Activated naive CD4-positive, alpha-beta T cell treated with anti-CD3 and anti-CD28 coated beads, Interleukin-2, amount 50 U/mL, for 16 hours (primary cell): ENCODE measurements at places on chromosomes 6 and 20.

DNA sequence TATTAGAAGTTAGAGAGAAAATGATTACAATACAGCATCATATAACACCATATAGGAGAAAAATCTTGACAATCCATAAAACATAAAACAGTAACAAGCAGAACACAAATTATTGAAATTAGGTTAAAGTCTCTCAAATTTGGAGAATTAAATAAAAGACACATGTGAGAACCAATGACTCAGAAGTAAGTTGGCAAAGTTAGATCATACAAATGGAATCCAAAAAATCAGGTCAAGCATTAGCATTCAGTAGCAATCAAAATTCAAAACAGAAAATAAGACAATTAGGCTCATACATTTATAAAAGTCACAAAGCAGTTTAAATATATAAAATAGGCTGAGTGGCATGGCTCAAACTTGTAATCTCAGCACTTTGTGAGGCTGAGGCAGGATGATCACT lies 775.6 kb downstream of the PHF3 start:
- no peak for DNase-seq

DNA sequence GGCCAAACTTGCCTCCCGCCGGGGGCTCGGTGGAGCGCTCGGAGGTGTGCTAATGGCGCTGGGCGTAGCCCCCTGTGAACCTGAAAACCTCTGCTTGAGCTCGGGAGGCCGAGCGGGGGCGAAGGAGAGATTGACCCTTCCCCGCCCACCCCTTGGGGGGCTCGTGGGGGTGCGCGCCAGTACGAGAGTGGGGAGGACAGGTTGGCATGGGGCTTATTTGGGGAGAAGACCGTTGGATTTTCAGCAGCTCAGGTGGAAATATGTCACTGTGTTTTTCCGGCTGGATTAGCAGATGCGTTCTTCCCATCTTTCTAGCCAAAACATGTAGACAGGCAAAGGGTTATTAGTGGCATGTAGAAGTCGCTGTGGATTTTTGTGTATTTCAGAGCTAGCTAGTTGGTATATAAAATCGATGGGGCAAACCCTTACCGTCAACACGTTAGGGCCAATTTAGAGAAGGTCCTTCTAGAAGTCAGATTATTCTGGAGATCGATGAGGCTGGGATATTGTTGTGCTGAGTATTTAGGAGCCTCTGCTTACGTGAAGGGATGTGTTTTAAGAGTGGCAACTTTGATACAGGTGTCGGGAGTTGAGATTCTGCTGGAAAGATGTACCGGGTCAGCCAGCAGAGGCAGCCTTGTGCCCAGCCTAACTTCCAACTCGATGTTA lies 525 bp downstream of the NCOA7 start:
- peak; percentile 46 for DNase-seq

- DNase-seq, result no peak
Observed at GRCh38 chr6:43180985-43181384, 1.0 kb upstream of the CUL9 start.

DNA sequence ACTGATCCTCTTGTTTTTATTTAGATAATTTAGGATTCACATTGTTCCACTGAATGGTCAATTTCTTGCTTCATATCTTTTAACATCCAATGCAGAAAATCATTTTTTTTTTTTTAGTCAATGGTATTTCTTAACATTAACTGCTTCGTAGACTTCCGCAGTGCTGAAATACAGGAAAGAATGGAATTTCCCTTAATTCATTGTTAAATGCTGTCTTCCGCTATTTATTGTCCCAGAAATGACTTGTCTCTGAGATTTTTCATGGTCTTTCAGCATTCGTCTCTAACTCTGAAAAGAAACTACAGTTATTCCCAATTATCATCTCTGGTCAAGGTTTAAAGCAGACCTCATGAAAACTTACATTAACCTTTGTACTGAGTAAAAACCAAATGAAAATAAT lies 1029.1 kb upstream of the MANEA start:
- no peak for DNase-seq

DNA sequence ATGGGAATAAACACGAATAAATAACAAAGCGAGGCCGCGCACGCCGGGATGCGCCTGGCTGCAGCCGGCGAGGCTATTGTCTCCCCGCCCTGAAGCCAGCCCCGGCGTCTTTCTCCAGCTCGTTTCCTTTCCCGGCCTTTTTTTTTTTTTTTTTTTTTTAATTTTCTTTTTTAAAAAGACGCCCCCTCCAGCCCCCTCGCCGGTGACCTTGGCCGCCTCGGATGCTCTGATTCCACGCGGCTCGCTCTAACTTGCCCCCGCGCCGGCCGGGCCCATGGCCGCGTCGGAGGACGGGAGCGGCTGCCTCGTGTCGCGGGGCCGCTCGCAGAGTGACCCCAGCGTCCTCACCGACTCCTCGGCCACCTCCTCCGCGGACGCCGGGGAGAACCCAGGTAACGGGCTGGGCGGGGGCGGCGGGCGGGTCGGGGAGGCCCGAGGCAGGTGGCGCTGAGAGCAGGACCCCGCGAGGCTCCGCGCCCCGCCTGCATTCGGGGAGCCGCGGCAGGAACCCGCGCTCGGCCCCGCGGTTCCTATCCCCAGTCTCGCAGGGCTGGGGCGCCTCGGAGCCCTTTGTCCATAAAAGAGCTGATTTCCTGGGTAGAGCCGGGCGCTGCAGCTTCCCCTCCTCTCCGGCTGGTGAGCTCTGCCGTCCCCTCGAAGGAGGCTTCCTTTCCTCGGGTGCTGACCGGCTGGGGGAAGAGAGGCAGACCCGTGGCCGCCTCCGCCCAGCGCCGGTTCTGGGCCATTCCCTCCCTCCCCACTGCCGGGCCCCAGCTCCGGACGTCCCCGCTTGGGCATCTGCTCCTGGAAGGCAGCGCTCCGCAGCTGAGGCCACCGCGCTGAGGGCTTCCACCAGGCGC lies 631 bp downstream of the PHACTR3 start:
- DNase-seq, result no peak

DNA sequence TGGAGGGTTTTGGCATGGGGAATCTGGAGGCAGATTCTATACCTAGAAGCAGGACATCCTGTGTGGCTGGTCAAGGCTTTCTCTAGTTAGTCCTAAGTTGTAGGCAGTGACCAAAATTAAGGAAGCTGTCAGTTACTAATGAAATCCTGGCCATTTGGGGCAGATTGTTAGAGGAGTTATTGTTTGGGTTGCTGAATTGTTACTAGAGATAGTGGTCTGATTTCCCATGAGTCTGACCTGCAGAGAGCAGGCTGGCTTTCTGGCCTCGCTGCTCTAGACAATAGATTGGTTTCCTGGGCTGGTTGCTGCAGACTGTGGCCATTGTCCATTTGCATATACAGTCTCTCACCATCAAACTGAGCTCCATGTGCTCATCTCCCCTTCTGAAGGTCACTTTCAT lies 205.0 kb upstream of the SASH1 start:
- DNase-seq, result no peak

GRCh38 chr6:62775427-62776022 lies 435.7 kb upstream of the FKBP1C start:
- DNase-seq, result no peak

- no peak for DNase-seq
Observed at GRCh38 chr6:15736297-15736696, 73.5 kb upstream of the DTNBP1 start.

GRCh38 chr20:49814057-49814694 lies 1.5 kb downstream of the SLC9A8 start:
- DNase-seq, result no peak

DNA sequence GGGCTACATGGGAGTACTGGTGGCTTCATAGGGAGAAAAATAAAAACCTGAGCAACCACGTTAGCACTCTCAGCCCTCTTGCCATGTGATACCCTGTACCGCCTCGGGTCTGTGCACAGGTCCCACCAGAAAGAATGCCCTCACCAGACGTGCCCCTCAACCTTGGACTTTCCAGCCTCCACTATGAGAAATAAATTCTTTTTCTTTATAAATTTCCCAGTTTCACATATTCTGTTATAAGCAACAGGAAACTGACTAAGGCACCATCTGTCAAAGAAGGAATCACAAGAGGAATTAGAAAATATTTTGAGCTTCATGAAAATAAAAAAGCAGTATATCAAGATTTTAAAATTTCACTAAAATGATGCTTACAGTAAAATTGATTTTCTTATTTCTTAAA lies 168.4 kb upstream of the BMP5 start:
- no peak for DNase-seq

- DNase-seq, result no peak
Observed at GRCh38 chr20:32301719-32302506, 24.5 kb downstream of the KIF3B start.

- no peak for DNase-seq
Observed at GRCh38 chr6:4607793-4608192, 168.4 kb upstream of the CDYL start.

- DNase-seq, result no peak
Observed at GRCh38 chr20:23092861-23093495, 6.9 kb upstream of the CD93 start.

DNA sequence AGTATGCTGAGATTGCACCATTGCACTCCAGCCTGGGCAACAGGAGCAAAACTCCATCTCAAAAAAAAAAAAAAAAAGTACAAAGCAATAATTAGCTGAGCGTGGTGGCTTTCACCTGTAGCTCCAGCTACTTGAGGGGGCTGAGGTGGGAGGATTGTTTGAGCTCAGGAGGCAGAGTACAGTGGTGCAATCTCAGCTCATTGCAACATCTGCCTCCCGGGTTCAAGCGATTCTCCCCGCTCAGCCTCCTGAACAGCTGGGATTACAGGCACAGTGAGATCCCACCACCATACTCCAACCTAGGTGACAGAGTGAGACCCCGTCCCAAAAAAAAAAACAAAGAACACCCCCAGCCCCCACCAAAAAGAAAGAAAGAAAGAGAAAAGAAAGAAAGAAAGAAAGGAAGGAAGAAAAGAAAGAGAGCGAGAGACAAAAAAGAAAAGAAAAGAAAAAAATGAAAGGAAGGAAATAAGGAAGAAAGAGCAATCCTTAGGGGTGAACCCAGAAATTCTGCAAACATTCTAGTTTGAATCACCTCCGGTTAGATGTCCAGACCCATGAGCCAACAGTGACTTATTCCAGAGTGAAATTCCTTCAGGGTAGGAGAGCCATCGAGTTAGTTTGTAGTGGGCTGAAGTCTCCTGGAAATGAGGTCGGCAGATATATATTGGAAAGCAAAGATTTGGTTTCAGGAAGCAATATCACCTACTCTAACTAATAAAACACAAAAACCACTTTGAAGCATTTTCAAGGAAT lies 3.2 kb upstream of the RIPOR3 start:
- DNase-seq, result no peak

DNA sequence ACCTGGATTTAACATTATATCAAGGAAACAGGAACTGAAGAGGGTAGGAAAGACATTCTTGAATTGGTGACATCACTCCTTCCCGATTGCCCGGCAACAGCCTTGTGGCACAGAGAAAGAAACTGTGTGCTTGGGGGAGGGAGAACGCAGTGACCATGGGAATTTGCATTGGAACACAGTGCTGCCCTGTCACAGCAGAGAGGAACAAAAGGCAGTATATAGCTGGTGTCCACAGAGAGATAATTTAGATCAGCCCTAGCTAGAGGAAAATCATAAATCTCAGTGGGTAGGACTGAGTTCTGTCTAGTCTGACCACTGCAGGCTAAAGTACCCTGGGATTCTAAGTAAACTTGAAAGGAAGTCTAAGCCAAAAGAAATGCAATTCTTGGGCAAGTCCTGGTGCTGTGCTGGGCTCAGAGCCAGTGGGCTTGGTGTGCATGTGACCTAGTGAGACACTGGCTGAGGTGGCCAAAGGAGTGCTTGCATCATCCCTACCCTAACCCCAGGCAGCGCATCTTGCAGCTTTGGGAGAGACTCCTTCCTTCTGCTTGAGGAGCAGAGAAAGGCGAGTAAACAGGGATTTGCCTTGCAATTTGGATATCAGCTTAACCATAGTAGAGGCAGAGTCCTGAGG lies 697.6 kb downstream of the HACE1 start:
- no peak for DNase-seq

- DNase-seq, result no peak
Observed at GRCh38 chr6:51365566-51365965, 546.9 kb downstream of the TFAP2B start.

DNA sequence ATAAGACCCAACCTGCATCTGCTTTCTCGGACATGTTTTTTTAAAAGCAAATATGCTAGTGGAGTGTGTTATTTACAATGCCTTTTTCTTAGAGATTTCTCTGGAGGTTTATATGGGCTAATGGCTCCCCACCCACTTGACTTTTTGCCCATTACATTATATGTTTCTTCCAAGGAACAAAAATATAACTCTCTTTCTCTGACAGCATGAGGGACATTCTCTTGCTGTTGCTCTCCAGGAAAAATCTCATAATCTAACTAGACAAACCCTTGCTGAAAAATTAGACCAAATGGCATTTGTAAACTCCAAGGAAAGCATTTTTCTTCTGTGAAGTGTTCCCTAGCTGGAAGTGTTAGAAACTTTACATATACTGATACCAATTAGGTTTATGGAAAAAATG lies 213.7 kb downstream of the PRL start:
- no peak for DNase-seq

- no peak for DNase-seq
Observed at GRCh38 chr6:5481033-5481432, 219.7 kb downstream of the FARS2 start.

- DNase-seq, result peak; percentile 50
Observed at GRCh38 chr20:23441850-23442313, 2.4 kb downstream of the CSTL1 start.

DNA sequence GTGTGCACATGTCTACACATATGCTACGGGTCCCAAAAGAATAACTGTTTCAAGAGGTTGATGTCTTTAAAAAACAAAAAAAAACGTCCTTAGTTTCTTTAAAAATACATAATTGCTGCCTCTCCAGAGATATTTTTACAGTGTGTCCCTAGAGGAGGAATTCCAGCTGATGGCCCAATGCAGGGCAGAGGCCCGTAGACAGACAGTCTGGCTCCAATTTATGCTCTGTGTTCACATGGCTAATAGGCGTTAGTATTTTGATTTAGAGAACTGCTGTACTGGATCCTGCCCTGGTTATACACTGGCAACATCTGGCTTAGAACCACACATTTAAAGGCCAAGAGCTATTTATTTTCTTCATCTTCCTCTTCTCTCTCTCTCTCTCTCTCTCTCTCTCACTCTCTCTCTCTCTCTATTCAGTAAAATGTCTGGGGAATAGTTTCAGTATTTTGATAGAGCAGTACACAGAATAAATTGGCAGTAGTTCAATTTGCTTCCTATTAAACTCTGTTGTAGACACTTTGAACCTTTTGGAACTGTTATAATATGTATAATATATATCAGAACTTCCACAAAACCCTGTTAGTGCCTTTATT lies 260.6 kb downstream of the EYA4 start:
- DNase-seq, result no peak

GRCh38 chr6:149323925-149324324 lies 6.4 kb downstream of the TAB2 start:
- DNase-seq, result no peak

DNA sequence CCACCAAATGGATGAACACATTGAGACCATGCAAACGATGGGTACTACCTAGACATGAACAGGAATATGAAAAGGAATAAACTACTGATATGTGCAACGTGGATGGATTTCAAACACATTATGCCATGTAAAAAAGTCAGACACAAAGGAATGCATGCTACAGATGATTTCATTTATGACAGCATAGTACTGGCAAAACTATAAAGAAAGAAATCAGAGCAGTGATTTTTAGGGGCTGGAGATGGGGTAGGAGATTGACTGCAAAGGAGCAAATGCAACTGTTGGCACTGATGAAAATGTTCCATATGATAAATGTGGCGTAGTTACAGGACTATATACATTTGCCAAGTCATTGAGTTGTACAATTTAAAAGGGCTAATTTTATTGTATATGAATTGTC lies 13.4 kb upstream of the COL12A1 start:
- no peak for DNase-seq

GRCh38 chr6:156280065-156280464 lies 497.1 kb upstream of the ARID1B start:
- DNase-seq, result no peak

- peak; percentile 88 for DNase-seq
Observed at GRCh38 chr6:3157131-3157933, at the start of gene TUBB2A. TSS of gene TUBB2A (minus strand) at chr6:3157544. CDS start at chr6:3157463, 81 bp downstream.
